HS-5 (cell line): ENCODE measurements at places on chromosomes 11 and 22.

- no peak for DNase-seq
Measured at GRCh38 chr11:85960678-85961077, 105.5 kb downstream of the CCDC83 start.

GRCh38 chr11:18567081-18567480 is 21.5 kb downstream of the UEVLD start:
- DNase-seq = peak; percentile 47

DNA sequence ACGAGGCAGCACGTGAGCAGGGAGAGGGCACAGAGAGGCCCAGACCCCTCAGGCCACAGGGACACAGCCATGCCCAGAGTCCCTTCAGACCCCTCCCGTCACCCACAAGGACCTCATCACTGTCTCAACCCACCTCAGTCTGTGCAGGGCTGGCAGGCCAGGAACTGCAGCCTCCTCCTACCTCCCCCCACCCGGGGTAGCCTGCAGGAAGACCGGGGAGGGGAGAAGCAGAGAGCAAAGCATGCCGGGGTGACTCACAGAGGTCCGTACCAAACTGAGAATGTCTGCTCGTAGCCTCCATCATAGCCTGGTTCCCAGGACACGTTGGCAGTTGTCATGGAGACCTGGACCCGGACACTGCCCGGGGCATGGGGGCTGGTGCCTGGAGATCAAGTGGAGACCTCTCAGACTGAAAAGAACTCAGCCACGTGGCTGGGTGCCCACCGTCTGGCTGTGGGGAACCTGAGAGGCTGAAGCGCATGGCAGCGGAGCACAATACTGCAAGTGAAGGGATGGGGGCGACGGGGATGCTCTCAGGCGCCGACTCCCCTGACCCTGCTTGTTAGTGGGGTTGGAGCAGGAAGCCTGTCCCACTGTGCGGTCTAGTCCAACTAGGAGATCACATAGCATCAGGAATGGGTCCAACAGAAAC is 27.2 kb downstream of the IGSF9B start:
- no peak for DNase-seq

GRCh38 chr11:71420455-71421241 is 27.5 kb downstream of the DHCR7 start:
- DNase-seq = no peak

- no peak for DNase-seq
Measured at GRCh38 chr22:48394787-48395186, 1432.9 kb downstream of the BRD1 start.
